ENCODE measurements at places on chromosomes 11 and 22. TPM values are rescaled to one million over a fixed set of nuclear protein-coding genes. Genes with fewer than 3 reads are reported as not detected.
A peak's percentile ranks its signal among the peaks of the same experiment; 100 is the strongest.

PRRG4 gene
- 0.04 TPM for polyA plus RNA-seq

- peak overlapping the region; percentile 39 for H3K4me3 ChIP-seq
- peak; percentile 18 for DNase-seq
- no peak overlapping the region for H3K27ac ChIP-seq
- H3K27me3 ChIP-seq, result peaks cover 2% of the 10 kb centered on the region
- H3K36me3 ChIP-seq, result no peaks in the 10 kb centered on the region
Measured at GRCh38 chr11:120715239-120715638, 203.7 kb downstream of the GRIK4 start.

DNA sequence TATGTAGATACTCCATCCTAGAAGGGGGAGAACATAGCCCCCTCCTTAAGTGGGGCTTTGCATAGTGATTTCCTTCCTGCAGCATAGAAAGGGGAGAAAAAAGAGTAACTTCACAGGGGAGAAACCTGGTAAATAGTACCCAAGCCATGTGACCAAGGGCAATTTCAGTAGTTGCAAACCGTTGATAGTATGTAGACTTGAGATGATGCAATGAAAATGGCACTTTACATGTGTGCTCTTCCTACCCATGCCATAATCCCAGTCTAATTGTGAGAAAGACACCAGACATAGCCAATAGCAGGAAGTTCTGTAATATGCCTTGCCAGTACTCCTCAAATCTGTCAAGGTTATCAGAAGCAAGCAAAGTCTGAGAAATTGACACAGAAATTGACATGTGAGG is 104.1 kb downstream of the NCAM1 start:
- H3K4me1 ChIP-seq, result no peaks in the 10 kb centered on the region
- no peak for DNase-seq
- H3K36me3 ChIP-seq, result no peaks in the 10 kb centered on the region
- H3K27me3 ChIP-seq, result no peaks in the 10 kb centered on the region
- H3K4me3 ChIP-seq, result no peak overlapping the region

- no peak for DNase-seq
- H3K4me3 ChIP-seq, result no peak overlapping the region
- no peaks in the 10 kb centered on the region for H3K4me1 ChIP-seq
- H3K27ac ChIP-seq, result no peak overlapping the region
- no peaks in the 10 kb centered on the region for H3K36me3 ChIP-seq
Measured at GRCh38 chr11:23924226-23924625, 572.6 kb upstream of the LUZP2 start.

DNA sequence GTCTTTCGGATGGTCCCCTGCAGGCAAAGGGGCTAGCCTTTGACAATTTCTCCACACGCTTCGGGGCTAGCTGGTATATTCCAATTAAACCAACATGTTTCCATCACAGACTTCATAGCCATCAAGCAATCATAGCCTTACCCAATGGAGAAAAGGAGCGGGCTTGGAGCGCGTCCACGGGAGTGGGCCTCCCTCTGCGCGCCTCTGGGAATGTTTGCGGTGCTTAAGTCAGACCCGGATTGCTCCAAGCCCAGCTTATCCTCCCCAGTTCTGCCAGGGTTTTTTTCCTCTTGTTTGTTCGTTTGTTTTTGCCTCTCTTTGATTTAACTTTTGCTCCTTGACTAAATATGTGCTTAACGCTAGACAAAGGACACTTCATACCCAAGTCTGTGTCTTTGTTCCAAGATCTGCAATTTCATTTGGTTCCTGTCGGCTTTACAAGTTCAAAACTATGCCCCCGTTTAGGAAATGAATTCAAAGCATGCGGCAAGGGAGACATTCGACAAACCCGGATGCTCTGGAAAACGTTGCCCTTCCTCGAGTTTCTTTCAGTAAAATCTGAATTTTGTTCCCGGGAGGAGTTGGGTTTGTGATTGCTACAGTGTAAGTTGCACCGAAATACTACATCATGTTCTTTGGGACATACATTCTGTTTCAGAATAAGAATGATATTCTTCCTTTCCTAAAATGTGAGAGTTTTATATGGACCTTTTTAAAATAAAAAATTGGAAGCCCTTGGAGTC is 1.0 kb upstream of the GLB1L2 start:
- no peaks in the 10 kb centered on the region for H3K36me3 ChIP-seq
- peak overlapping the region; percentile 52 for H3K4me3 ChIP-seq
- peaks cover 19% of the 10 kb centered on the region for H3K4me1 ChIP-seq
- H3K27me3 ChIP-seq, result peaks cover 2% of the 10 kb centered on the region
- no peak overlapping the region for H3K27ac ChIP-seq

OR10A2 gene
- polyA plus RNA-seq, result not detected

SMIM35 gene
- 1.3 TPM for polyA plus RNA-seq

ABCG4 gene
- not detected for polyA plus RNA-seq

DNA sequence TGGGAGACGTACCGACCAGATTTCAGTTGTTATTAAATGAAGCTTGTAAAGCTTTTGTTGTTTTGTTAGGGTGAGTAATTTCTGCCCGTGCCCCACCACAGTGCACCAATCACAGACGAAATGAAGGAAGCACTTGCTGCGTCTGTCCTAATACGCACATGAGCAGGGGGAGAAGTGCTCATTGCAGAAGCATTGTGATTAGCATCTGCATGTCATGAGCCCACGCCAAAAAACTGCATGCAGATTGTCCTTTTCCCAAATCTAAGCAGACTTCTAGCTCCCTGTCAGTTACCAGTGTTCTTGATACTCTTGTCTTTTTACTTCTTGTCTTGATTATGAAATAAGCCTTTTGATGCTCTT is 15.5 kb downstream of the RBX1 start:
- peaks cover 6% of the 10 kb centered on the region for H3K4me1 ChIP-seq
- H3K36me3 ChIP-seq, result peaks cover 15% of the 10 kb centered on the region
- no peak overlapping the region for H3K4me3 ChIP-seq

SESN3 gene
- 10.1 TPM for polyA plus RNA-seq

DNA sequence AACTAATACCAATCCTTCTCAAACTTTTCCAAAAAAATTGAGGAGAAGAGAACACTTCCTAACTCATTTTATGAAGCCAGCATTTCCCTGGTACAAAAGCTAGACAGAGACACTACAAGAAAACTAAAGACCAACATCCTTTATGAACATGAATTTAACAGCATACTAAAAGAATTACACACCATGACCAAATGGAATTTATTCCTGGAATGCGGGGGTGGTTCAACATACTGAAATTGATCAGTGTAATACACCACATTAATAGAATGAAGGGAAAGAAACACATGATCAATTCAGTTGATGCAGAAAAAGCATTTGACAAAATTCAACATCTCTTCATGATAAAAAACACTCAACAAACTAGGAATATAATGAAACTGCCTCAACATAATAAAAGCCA is 148.1 kb downstream of the WNT7B start:
- no peaks in the 10 kb centered on the region for H3K27me3 ChIP-seq
- H3K27ac ChIP-seq, result no peak overlapping the region
- no peak overlapping the region for H3K4me3 ChIP-seq
- H3K4me1 ChIP-seq, result no peaks in the 10 kb centered on the region
- DNase-seq, result no peak

DNA sequence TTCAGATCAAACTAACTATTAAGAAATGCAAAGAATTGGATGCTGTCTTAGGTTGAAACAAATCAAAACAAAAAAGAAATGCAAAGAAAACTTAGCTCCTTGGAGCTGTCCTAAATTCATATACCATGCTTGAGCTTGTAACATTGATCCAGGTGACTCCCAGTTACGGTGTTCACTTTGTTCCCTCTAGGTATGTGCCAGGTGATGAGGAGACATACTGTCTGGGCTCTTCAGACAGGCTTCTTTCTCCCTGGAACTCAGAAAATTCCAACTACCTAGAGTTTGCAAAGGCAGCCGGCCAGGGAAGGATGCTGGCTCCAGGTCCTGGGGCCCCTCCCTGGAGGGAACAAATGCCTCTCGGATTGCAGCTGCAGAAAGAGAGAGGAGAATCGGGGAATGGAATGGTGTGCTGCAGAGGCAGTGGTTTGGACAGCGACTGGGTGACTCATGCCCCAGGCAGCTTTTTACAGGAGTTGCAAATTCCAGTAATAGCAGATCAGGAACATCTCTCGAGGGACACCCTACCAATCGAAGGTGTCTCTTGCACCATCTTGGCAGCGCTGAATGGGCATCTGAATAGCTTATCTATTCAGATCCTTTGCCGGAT is 12.3 kb upstream of the ASPHD2 start:
- H3K4me3 ChIP-seq, result no peak overlapping the region
- peaks cover 4% of the 10 kb centered on the region for H3K27me3 ChIP-seq
- no peak for DNase-seq
- no peaks in the 10 kb centered on the region for H3K36me3 ChIP-seq
- H3K27ac ChIP-seq, result no peak overlapping the region

DNA sequence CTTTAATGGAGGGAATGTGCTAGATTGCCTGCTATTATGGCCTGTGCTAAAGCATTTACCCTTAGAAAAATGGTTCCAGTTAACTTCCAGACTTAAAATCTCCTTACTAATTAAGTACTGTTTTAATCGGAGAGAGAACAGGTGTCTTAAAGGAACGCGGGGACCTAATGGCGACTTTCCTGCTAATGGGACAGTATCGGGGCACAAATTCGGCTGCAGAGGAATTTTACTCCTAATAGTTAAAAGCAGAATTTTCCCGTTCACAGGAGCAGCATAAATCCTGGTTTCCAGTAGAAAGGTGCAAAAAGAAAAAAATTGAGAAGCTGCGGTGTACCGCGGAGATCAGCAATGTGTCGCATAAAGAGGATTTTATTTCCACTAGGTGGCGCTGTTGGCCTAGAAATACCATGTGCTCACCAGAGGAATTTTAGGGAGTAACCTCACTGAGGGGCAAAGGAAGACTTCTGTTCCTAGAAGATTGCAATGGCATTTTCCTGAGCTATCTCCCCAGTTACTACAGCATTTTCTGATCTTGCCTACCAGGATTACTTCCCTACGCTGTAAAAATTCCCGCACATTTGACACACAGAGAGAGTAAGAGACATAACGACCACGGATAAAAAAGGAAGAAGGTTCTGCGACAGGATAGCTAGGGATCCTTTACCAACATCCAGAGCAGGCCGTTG is 44.5 kb downstream of the ZNF280B start:
- H3K27ac ChIP-seq, result no peak overlapping the region
- H3K36me3 ChIP-seq, result no peaks in the 10 kb centered on the region
- no peaks in the 10 kb centered on the region for H3K27me3 ChIP-seq
- peak overlapping the region; percentile 46 for H3K4me3 ChIP-seq
- DNase-seq, result peak; percentile 84

DNA sequence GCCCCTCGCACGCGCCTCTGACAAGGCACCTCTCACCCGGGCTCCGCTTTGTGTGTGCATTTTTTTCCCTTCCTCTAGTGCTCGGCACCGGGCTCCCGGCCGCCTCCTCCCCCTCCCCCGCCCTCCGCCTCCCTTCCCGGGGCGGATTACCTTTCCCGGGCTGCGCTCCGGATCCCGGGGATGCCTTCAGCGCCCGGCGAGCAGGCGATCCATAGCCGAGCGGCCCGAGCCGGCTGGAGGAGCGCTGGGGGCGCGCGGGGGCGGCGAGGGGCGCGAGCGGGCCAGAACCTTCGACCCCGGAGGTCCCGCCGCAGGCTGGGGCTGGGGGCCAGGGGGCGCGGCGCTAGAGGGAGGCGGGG is 282 bp downstream of the MPPED2 start:
- no peaks in the 10 kb centered on the region for H3K36me3 ChIP-seq
- peak overlapping the region; percentile 56 for H3K4me3 ChIP-seq
- DNase-seq, result peak; percentile 7
- H3K4me1 ChIP-seq, result peaks cover 12% of the 10 kb centered on the region

DNA sequence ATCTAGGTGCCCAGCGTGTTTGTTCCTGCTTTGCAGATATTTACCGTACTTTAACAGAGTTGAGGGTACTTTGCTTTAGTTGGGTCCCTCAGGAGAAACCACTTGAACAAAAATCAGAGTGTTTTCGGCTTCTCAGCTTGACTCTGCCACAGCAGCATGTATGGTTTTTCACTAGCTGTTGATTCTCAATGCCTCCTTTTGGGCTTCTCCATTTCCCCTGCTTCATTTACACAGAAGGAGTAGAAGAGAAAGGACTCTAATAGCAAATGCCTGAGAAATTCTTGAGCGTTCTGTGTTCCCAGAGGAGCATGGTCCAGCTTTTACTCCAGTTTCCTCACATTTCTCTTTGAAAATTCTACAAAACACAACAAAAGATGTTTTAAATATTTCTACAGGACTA is 252.1 kb upstream of the CCDC179 start:
- no peaks in the 10 kb centered on the region for H3K36me3 ChIP-seq
- no peak overlapping the region for H3K27ac ChIP-seq
- no peak for DNase-seq
- H3K4me3 ChIP-seq, result no peak overlapping the region
- no peaks in the 10 kb centered on the region for H3K27me3 ChIP-seq
- H3K4me1 ChIP-seq, result no peaks in the 10 kb centered on the region

DNA sequence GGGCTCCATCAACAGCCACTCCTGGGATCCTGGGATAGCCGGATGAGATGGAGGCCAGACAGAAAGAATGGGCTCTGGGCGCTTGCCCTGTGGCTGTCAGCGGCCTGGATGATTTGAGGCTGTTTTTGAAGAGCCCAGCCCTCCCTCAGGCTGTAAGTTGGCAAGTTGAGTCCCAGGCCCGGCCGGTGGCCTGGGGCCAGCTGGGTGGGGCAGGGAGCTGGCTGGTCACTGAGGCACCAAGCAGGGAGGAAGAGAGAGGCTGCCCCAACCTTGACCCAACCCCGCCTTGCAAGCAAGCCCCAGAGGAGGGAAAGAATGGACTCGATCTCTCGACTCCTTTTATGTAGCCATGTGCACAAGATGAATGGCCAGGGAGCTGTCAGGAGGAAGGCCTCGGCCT is 34.9 kb downstream of the RIBC2 start:
- H3K4me3 ChIP-seq, result no peak overlapping the region
- no peak for DNase-seq
- no peak overlapping the region for H3K27ac ChIP-seq
- H3K27me3 ChIP-seq, result no peaks in the 10 kb centered on the region
- no peaks in the 10 kb centered on the region for H3K36me3 ChIP-seq
- H3K4me1 ChIP-seq, result no peaks in the 10 kb centered on the region

ZNRF3 gene
- polyA plus RNA-seq, result 0.21 TPM

C11orf65 gene
- 0.40 TPM for polyA plus RNA-seq

GRCh38 chr11:2790568-2790921 is 90.8 kb upstream of the KCNQ1OT1 start:
- H3K36me3 ChIP-seq, result no peaks in the 10 kb centered on the region
- no peak overlapping the region for H3K4me3 ChIP-seq
- H3K27me3 ChIP-seq, result no peaks in the 10 kb centered on the region

DNA sequence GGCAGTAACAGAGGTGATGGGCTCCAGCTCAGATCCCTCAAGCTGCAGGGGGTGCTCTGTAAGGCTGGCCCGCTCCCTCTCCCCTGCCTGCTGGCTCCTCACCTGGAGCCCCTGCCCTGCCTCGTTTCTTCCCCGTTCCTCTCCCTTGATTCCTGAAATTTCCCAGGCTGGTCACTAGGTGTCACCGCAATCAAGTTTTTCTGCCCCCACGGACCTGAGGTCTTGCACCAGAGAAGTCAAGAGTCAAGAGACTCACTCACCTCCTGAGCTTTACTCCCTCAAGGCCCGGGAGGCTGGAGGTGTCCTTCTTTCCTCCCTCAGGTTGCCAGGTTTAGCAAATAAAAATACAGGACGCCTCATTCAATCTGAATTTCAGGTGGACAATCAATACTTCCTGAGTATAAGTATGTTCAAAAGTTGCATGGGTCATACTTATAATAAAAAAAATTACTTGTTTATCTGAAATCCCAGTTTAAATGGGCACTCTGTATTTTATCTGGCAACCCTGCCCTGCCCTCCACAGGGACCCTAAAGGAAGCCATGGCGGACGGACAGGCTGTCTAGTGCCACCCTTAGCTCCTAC is 69.2 kb downstream of the SCUBE1 start:
- H3K27ac ChIP-seq, result no peak overlapping the region
- H3K4me1 ChIP-seq, result no peaks in the 10 kb centered on the region
- no peaks in the 10 kb centered on the region for H3K27me3 ChIP-seq
- peak; percentile 55 for DNase-seq
- no peak overlapping the region for H3K4me3 ChIP-seq
- no peaks in the 10 kb centered on the region for H3K36me3 ChIP-seq

All from B cell (primary cell).